ENCODE measurements at places on chromosomes 3 and 15.

- no peak for DNase-seq
These were observed 1.4 kb downstream of the KBTBD13 start for GRCh38 chr15:65077981-65078352.

GRCh38 chr15:50164458-50164857 is 17.5 kb upstream of the SLC27A2 start:
- no peak for DNase-seq

- no peak for DNase-seq
These were observed 127.3 kb downstream of the EEFSEC start for GRCh38 chr3:128280481-128281052.

- DNase-seq = no peak
These were observed 492.6 kb downstream of the LPP start for GRCh38 chr3:188646592-188646991.

DNA sequence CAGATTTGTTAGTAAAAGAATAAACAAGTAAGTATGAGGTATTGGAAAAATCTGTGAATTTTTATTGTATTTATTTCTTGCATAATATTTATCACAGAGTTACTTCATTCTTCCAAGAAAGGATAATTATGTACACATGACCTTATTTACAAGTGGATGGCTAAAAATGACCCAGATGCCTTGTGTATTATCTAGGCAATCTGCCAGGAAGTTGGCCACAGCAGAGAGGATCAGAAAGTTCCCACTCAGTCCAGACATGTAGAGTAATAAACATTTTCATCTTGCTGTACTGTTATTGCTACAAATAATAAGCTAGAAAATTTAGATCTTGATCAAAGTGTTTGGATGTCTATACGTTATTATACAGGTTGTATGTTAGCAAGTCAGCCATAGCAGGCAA is 317.1 kb downstream of the EPHA6 start:
- no peak for DNase-seq

Data from NCI-H1694 treated with DMSO at 0.1 percent for 48 hours (cell line).